LoVo (cell line): ENCODE measurements at places on chromosomes 5 and 9.

DNA sequence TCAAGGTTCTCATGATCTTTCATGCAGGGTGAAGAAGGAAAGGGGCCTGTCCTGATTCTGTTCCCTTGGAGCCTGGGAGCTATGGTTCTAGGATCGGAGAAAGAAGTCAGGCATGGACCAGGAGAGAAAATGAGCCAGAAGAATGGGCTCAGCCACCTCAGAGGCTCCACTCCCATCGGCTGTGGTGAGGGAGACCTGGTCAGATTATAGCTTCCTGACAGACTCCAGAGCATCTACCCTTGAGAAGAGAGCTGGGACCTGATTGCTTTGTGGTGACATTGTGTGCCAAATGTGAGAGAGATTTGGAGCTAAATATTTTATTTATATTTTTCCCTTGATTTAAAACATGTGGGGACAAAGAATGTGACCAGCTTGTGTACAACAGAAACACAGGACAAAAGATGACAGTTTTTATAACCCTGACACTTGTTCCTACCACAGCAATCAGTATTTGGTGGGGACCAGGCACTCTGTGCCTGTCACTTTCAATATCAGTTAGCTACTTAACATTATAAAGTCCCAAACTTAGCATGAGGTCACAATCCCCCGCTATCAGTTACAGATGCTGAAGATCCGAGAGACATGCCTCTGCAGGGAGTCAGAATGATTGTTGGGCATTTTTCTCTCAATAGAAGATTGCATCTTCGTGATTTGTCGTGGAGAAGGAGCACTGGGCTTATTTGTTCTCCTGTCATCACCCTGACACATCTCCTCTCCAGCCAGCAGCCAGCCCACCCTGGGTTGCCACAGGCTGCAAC lies 228.3 kb upstream of the ADAMTS16 start:
- no peak for DNase-seq

DNA sequence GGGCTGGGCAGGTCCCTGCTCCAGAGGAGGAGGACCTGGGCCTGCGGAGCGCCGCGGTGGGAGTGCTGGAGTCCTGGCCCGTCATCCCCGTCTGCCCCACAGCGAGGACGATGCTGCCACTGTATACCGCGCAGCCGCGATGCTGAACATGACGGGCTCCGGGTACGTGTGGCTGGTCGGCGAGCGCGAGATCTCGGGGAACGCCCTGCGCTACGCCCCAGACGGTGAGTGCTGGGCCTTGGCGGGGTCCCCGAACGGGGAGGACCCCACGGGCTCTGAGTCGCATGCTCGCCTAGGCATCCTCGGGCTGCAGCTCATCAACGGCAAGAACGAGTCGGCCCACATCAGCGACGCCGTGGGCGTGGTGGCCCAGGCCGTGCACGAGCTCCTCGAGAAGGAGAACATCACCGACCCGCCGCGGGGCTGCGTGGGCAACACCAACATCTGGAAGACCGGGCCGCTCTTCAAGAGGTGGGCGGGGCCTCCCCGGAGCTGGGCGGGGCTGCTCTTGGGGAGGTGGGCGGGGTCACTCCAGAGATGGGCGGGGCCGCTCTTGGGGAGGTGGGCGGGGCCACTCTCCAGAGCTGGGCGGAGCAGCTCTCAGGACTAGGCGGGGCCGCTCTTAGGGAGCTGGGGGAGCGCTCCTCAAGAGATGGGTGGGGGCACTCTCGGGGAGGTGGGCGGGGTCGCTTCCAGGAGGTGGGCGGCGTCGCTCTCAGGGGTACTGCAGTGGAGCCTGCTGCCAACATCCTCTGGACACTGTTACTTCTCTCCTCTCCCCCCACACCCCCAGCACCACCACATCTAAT lies 13.1 kb downstream of the LRRC26 start:
- DNase-seq, result no peak

DNA sequence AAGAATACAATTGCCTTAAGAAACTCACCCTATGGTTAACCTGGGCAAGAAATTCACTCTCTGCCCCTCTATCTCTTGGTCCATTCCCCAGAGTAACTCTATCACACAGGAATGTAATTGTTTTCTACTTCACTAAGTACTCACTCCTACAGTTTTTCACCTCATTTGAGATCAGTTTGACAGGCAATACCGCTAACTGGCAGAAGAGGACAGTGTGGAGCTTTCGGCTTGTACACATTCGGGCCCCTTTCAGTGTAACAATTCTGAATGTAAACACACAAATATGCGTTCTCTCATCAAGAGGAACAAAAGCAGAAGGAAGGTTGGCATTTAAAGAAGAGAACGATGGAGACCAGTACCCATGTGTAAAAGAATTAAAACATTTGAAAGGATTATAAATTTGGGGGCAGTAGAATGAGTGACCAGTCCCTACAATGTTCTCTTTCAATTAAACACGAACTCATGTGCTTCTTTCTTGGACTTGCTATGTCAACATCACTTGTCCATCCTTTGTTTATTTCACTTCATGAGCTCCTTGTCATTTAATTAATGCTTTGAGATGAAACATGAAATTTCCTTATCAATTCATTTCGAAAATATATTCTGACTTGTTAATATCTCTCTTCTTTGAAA lies 188.5 kb upstream of the GRAMD2B start:
- DNase-seq, result peak; percentile 29

- no peak for DNase-seq
Measured at GRCh38 chr9:106868565-106868964, 5.6 kb downstream of the ZNF462 start.

- no peak for DNase-seq
Measured at GRCh38 chr9:22683700-22684075, 237.1 kb downstream of the DMRTA1 start.

DNA sequence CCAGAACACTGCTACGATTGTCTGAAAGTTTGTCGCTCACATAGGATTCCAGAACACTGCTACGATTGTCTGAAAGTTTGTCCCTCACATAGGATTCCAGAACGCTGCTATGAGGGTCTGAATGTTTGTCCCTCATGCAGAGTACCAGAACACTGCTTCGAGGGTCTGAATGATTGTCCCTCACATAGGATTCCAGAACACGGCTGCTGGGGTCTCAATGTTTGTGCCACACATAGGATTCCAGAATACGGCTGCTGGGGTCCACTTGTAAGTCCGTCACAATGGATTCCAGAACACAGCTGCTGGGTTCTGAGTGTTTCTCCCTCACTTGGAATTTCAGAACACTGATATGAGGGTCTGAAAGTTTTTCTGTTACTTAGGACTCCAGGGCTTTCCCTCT lies 203.3 kb downstream of the FOXD4L6 start:
- no peak for DNase-seq

DNA sequence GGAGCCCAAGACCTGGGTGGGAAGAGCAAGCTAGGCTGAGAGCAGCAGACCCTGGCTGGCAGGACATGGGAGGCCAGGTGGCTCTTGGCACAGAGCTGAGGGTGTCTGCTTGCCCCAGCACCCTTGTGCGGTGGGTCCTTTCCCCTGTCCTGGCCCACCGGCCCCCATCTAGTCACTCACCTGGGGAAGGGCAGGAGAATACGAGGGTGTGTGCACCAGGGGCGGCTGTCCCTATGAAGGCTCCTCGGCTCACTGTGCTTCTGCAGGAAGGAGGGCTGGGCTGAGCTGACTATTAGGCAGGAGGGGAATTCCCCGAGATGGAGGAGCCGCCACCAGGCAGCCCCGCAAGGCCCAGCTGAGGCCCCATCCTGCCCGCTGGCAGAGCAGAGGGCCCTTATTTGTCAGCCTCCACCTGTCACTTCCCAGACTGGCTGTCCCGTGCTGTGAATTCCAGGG lies 6.1 kb upstream of the TNIP1 start:
- DNase-seq, result no peak

DNA sequence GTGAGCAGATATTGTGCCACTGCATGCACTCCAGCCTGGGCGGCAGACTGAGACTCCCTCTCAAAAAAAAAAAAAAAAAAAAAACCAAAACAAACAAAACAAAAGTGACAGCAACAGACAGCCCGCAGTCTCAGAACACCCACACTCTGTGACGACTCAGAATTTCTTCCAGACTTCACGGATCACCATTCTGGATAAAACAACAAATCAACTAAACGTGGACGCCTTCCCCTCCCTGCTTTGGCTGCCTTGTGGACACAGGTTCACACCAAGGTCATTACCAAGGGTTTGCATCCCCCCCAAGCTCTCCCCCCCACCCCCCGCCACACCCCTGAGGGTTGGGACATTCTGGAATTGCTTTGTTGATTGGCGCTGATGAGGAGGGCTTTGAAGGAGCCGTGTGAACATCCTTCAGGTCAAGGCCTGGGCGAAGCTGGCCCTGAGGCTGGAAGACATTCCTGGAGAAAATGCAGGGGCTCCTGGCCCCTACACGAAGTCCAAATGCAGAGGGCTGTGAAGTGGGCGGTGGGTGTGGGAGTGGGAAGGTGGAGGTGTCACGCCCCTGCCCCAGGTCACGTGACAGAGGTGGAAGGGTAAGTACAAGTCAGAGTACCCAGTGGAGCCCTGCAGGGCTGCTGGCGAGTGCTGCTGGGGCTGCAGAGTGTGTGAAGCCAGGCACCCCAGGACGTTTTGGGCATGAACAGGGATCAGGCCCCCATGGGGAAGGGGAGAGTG lies 10.1 kb downstream of the LCN10 start:
- no peak for DNase-seq

DNA sequence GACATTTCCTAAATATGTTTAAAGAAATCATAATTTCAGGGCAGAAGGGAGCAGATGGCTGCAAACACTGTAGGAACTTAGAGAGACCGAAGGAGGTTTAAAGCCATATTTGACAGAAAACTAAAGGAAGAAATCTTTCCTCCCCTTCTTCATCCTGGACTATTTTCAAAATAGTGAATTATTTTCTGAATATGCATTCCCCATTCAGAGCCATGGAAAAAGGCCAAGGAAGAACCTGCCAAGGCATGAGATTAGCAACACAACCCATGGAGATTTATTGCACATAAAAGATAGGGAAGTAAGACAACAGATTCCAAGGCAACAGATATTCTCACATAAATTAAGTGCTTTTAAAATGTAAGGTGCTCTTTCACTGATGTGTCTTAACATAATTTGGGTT lies 233.3 kb upstream of the ADAMTS16 start:
- no peak for DNase-seq

GRCh38 chr9:130918101-130918825 lies 20.8 kb downstream of the FIBCD1 start:
- DNase-seq, result no peak

- no peak for DNase-seq
Measured at GRCh38 chr5:34728236-34728635, 72.1 kb downstream of the RAI14 start.

DNA sequence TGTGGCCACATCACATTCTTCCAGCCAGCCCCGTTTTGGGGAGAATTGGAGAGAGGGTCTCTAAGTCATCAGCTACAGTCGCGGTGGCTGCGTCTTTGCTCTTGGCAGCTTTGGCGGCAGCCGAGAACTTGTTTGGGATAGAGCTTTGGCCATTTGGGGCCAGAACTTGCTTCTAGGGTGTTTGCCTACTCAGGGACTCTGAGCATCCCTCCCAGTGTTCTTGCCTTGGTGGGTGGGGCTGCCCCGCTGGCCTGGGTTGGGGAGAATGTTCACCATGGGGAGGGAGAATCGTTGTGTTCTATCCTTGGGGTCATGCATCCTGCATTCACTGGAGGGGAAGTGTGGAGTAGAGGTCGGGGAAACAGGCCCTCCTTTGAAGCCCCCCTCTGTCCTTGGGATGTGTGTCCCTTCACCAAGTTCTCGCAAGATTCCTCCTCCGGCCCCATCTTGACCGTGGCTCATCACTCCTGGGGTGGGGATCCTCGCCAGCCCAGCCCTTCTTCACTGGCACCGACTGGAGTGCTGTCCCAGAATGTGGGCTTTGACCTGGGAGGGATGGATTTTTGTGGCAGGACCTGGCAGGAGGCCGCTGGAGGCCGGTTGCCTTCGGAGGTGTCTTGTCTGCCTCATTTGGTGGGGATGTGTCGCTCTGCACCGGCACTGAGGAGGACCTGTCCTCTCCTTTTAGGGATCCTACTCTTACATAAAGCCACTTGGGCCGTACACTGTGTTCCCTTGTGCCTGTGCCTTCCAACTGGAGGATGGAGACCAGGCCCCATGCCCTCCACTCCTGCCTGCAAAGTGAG lies 3.5 kb downstream of the PHF2 start:
- no peak for DNase-seq

DNA sequence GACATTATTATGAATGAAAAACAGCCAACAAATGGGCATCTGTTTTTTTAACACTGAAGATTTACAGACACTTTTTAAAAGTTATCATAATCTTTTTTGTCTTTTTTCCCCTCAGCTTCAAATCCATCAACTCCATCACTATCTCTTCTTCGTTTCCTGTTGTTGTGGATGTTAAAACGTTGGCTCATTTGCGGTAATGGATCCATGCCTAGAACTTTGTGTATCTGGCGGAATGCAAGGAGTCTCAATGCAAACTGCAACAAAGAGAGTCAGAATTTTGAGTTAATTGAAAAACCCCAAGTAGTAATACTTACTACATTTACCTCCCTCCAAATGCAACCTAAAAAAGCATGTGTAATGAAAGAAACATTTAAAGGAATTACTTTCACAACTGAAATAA lies 42.9 kb upstream of the MTMR12 start:
- no peak for DNase-seq

DNA sequence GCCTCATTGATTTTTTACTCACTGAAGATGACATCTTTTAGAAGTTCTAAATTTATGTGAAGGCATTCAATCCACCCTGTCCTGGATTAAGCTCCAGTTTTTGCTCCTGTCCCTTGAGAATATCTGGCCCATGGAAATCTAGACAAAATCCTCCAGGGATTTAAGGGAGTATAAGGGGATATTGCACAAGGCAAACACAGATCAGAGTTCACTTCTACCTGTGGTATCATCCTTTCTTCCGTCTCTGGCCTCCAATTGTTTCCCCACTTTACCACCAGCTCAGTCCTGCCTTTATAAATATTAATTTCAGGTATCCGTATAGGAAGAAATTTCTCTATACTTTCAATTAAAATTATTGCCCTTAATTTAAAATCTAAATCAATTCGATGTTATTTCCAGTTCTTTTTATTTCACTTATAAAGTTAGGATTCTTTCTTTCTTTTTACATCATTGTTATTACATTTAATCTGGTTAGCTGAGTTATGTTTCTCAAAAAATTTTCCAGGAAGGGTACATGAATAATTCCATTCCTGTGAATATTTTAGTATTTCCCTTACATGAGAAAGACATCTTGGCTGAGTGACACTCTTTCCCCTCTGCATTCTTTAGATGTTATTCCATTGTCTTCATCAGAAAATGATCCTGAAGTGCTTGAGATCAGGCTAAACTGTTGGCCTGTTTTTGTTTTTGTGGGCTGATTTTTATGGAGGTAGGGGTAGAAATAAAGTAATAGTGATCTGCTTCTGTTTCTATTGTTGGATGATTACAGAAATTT lies 194.3 kb upstream of the MAP3K1 start:
- no peak for DNase-seq

GRCh38 chr9:75993434-75993833 lies 103.0 kb downstream of the PCSK5 start:
- peak; percentile 12 for DNase-seq
